ENCODE measurements at places on chromosomes 3 and 15.

GRCh38 chr15:98375513-98376340 lies 272.6 kb upstream of the IGF1R start:
- DNase-seq: no peak

- DNase-seq: no peak
Observed at GRCh38 chr15:31499953-31500765, 173.5 kb downstream of the KLF13 start.

- DNase-seq: peak; percentile 80
Observed at GRCh38 chr3:79521221-79521848, 246.5 kb downstream of the ROBO1 start.

DNA sequence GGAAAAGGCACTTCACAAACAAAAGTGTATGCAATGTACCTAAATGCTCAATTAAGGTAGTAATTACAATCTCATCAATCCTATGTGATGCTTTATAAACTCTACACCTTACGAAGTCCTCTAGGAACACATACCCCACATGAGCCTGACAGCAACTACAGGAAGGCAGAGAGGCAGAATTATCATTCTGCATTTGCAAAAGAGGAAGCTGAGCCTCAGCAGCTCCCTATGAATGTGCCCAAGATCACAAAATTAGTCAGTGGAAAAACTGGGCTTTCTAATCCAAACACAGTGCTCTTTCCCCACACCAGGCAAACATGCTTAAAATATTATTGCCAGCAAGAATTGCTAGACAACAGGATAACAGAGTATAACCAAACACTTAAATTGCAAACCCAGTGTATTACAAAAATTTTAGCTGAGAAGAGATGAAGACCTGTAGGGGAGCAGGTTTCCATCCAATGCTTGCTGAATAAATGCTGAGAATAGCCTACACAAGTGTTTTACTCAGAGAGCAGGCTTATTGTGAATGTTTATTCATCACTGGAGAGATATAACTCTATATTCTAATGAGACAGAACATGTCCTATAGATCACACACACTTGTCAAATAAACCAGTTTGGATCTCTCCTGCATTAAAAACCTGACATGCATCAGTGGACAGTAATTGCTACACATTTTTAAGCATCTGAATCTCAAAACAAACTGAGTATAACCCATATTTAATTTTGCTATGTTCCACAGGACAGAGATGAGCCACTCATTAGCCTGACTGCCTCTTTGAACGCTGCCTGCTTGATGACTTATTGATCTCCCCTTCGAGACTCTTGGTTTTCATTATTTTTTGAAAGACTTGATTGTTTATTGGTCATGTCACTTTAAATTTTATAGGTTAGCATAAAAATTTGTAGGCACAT lies 62.2 kb downstream of the PLCH1 start:
- DNase-seq: peak; percentile 27

DNA sequence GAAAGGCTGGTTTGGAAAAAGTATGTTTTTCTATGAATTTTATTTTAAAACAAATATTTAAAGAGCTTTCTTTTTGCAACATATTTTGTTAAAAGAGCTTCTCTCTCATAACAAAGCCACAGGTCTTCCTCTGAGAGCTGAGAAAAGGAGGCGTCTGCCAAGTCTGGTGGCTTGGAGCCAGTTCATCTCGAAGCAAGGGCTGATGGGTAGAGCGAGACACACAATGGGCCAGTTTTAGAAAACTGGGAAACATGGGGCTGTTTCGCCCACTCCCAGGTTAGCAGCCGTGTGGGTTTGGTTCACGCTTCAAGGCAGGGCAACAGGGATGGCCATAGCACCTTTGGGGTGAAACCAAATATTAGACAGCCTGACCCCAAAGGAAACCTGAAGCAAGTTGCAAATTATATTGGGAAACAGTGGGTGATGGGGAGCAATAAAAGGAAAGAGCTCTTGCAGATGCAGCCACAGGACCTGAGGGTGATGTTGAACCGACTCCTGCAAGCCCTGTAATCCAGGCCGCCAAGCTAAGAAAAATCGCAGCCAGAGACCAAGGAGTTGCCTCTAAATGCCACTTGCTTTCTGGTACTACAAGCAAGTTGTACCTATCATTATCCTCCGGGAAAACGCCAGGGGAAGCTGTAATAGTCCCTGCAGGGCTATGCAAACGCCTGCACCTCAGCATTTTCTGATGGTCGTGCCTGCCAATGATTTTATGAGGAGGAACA lies 88.4 kb upstream of the GALNT15 start:
- no peak for DNase-seq

- DNase-seq: no peak
Observed at GRCh38 chr3:194640829-194641228, 7.6 kb upstream of the TMEM44 start.

DNA sequence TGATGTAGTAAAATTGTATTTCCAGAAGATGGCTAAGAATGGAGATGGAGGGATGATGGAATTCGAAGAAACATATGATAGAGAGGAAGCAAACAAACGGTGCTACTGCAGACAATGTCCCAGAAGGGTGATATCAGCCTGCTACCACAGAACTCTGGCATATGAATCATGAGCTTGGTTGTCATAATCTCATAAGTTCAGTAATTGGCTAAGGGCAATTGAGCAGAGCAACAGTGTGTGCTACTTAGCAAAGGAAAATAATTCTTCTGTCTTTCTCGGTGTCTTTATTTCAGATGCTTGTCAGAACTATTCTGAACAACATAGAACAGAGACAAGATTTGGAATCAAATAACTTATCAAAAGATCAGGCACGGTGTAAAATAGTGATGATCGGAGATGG lies 407.3 kb downstream of the GBE1 start:
- no peak for DNase-seq

All from NCI-H1417 (cell line).